ENCODE measurements at places on chromosomes 2 and 18.

- DNase-seq, result no peak
Measured at GRCh38 chr2:68345129-68345875, 19.8 kb upstream of the PLEK start.

- DNase-seq, result no peak
Measured at GRCh38 chr2:29068513-29068912, 5.8 kb downstream of the PCARE start.

DNA sequence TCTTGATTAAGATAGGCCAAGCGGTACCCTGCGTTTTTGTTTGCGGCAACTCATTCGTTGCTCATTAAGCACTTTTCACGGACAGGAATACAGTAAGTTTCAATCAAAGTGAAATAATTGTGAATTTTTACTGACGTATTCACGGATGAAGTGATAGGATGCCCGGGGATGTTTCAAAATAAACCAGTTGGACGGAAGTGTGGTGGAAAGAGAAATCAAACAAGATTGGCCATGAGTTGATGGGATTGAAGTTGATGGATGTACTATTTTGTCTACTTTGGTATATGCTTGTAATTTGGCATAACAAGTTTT is 481 bp downstream of the TMEM177 start:
- DNase-seq, result no peak

DNA sequence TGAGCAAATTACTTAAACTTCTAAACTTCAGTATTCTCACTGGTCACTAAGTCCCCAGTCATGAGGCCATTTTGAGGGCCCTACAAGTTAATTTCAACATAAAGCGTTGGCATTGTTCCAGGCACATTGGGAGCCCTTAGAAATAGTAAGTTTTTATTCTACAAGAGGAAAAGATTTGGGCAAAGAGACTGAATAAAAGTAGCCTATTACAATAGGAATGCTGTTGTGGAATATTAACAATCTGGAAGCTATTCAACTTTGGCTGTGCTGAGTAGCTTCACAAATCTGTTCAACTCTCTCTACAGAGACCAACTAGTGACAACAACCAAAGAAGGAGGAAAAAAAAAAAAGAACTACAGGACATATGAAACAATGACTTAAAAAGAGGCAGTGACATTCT is 1287.5 kb upstream of the NXPH2 start:
- DNase-seq, result no peak

GRCh38 chr18:9950289-9951016 is 36.6 kb downstream of the VAPA start:
- DNase-seq, result no peak

- DNase-seq, result no peak
Measured at GRCh38 chr2:197867624-197868023, 63.2 kb downstream of the PLCL1 start.

DNA sequence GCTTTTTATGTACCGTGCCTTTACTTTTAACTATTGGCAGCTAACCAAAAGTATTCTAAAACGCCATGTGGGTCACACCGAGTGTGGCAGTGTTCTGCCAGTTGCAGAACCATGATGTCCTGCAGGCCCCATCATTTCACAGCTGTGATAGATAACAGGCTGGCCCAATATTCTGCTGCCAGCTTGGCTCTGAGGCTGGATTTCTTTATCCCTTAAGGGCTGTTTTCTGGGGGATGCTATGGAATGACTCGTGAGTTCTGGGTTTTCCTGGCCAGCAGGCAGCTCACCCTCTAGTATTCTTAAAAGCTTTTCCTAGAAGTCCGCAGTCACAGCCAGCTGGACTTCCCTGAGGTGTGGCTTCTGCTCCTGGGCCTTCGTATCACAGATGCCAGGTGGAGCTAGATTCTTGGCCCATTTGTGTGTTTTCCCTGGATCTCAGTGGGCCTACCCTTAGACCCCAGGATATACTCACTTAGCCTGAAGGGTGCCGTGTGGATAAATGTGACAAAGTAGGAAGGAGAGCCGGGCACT is 41.0 kb downstream of the FHOD3 start:
- no peak for DNase-seq

- no peak for DNase-seq
Measured at GRCh38 chr18:48228301-48228715, 180.9 kb downstream of the ZBTB7C start.

GRCh38 chr18:69956057-69956456 is 8.4 kb upstream of the CD226 start:
- no peak for DNase-seq

DNA sequence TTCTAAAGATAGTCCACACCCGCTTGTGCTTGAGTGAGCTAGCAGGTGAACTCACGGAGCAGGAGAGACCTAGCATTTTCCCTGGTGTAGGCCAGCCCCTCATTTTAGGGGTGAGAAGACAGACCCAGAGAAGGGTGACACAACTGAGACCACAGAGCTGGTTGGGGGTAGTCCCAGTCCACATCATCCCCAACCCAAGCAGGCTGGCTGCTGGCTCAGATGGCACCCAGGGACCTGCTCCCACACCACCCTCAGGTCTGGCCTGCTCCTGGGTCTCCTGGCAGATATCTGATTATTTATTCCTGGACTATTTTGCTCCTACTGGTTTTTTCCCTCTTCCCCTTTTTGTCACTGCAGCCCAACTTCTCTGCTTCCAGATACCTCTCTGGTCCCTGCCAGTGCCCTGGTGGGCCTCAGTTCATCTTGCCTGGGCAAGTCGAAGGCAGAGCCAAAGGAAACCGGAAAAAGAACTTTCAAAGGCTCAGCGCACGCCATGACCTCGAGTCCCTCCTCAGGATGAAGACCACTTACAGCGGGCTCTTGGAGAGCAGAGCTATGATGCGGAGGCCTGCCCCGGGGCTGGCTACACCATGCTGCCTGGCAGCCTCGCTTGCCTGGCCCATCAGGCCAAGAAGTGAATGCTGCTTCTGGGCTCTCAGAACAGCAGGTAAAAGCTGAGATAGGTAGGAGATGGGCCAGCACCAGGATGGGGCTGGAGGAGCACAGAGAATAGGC is 72.7 kb downstream of the POLR1A start:
- no peak for DNase-seq

GRCh38 chr2:31365348-31365747 is 49.2 kb downstream of the XDH start:
- no peak for DNase-seq

DNA sequence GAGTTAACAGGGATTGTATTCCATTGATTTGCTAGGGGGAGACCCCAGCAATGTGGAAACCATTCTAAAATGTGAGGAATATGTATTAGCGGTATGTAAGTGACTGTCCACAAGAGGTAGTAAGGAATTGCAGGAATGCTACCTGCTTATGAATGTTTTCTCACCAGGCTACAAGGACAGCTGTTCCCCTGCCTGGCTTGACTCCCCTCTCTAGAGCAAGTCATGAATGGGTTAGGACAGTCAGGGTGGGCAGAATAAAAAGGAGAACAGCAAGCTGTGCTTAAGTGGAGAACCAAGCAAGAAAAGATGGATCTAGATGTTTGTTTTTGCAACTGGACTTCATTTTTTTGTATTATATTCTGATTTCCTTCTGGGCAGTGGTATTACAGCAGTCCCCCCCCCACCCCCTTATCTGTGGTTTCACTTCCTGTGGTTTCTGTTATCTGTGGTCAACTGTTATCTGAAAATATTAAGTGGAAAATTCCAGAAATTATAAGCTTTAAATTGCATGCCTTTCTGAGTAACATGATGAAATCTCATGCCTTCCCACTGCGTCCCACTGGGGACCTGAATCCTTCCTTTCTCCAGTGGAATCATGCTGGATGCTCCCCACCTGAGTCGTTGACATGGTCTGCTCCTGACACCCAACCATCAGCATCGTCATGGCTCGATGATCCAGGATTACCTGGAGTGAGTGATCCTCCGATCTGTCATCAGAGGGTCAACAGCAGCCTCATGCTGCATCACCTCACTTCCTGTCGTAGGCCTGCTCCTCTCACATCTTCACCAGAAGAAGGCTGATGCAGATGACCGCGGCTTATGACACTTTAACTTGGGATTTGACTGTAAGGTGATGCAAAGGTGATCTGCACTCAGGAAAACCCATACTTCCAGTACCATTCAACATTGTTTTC is 52.2 kb downstream of the VAPA start:
- no peak for DNase-seq

- DNase-seq, result no peak
Measured at GRCh38 chr2:143280097-143280757, 151.0 kb downstream of the ARHGAP15 start.

GRCh38 chr18:32310101-32310500 is 120.3 kb downstream of the MEP1B start:
- DNase-seq, result no peak

- DNase-seq, result no peak
Measured at GRCh38 chr2:61911510-61911909, 6.0 kb downstream of the COMMD1 start.

DNA sequence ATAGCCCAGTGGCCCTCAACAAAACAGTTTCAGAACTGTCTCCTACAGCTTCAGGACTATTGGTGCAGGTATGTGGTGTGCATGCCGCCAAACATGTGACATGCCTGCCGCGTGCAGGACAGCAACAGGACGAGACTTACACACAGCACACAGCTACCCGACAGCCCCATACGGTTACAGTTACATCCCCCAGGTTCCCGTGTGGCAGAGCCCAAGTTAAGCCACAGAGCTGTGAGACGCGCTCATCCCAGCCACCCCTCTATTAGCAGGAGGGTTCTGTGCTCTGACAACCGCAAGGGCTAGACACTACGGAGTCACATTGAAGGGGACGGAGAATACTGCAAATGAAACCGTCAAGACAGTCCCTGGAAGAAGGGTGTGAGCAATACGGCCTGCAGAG is 16.4 kb upstream of the TUBB6 start:
- no peak for DNase-seq

DNA sequence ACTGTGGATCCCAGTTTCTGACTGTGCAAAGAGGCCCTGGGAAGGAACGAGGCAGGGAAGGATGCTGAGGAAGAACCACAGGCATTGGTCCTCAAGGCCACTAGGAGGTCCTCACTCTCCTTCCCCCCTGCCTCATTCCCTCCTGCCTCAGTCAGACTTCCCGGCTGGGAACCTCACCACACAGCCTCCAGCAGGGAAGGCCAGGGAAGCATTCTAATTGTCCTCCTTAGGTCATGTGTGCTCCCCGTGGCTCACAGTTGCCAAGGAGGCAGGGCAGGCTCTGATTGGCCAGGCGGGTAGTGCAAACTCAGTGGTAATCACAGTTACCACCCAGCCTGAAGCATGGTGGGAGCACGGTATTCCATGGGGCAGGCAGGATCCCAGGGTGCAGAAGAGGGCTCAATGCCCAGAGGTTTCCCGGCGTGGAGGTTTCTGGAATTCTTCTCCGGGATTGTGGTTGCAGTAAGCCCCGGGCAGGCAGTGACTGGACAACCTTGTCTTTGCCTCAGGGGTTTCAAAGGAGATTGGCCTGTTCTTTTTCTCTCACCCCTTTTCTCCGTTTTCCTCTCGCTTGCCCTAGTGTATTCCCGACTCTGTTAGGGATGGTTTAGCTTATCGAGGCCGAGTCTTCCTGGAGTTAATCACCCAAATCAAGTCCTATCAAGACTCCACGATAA is 27.1 kb downstream of the FER1L5 start:
- DNase-seq, result no peak

DNA sequence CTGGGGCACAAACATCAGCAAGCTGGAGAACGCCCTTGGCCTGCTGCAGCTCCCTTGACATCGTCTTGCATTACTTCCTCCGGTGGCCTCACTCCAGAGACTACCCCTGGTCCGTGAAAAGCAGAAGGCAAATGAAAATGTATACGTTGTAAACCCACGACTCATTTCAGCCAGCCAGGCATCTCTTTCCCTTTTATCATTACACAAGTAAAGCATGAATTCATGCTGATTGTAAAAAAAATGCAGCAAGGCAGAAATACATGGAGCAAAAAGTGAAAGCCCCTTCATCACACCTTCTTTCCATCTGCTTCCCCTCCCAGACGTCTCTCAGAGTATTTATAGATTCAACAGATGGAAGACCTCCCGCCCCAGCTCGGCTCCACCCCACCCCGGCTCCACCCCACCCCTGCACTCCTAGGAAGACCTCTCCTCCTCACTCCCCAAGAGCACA is 41.6 kb upstream of the RALBP1 start:
- DNase-seq, result no peak

- no peak for DNase-seq
Measured at GRCh38 chr2:105788670-105789290, 44.1 kb downstream of the NCK2 start.

DNA sequence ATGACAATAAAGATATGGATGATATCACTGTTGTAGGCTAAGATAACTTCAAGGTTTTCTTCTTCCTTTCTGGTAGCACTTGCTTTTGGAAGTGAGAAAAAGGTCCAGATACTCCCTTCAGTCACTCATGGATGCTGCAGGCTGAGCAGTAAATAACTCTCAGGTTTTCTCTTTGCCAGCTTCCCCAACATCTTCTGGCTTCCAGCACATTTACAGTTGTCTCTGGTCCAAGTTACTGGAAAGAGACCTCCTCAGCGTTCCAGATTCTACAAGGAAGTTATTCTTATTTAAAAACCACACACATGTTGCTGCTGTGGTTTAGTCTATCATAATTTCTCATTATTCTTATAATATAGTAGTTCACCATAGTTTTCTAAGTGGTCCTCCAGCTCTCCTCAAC is 383.4 kb downstream of the PLCL1 start:
- no peak for DNase-seq

DNA sequence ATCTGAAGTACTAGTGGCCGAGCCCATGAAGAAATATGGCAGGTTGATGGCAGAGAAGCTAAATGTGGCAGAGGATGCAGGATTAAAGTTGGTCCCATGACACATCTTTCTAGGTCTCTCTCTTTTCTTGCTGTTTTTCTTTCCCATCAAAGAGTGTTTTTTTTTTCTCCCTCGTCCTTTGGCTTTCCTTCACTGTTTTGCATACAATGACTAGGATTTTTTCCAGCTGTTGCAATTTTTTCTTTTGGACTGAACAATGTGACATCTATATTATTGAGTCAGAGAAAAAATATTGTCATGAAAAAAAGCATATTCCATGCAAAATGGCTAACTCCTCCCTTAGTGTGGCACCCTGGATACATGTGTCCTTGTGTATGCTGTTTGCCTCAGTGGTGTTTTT is 939.5 kb upstream of the FANCL start:
- no peak for DNase-seq

DNA sequence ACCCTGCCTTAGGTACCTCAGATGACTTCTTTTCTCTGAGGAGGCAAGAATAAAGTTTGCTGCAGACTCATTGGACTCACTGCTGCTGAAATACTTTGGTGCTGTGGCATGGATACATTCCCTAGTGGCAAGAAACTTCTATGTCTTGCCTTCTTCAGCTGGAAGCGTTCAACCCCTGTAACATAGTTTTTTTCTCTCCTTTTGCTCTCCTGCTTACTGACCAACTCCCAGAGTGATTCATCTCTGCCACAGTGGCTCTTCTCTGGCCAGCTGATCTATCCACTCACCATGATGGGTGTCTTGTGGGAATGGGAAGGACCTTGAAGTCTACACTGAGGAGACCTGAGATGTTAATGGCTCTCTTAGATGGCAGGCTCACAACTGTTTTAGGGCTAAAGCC is 309.3 kb upstream of the LRRTM4 start:
- no peak for DNase-seq
